Right lobe of liver (tissue), 6 donors: ENCODE measurements at places on chromosomes 11 and 22. TPM values are rescaled to one million over a fixed set of nuclear protein-coding genes. Genes with fewer than 3 reads are reported as not detected.

DDIAS gene
- total RNA-seq, result 1.4 TPM

- no peak overlapping the region for H3K27ac ChIP-seq
- no peak for DNase-seq
- H3K4me3 ChIP-seq, result no peak overlapping the region
- H3K27me3 ChIP-seq, result no peaks in the 10 kb centered on the region
- no peaks in the 10 kb centered on the region for H3K36me3 ChIP-seq
Observed at GRCh38 chr22:46125311-46125710, 25.0 kb upstream of the PPARA start.

DNA sequence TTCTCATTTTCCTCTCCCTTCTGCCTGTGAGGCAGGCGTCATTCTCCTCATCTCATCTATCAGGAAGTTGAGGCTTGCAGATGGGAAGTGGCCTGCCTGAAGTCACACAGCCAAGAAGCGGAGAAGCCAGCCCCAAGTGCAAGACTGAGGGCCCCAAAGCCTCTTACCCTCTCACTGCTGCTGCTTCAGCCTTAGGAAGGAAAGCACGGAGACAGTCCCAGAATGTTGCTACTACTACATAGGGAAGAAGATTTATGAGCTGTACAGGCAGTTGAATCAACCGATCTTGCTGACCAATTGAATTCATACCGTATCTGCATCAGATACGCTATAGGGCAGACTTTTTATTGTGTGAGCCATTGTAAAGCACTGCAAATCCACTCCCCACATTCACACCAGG is 89.0 kb downstream of the CWC15 start:
- no peak overlapping the region for H3K27ac ChIP-seq
- no peak overlapping the region for H3K4me3 ChIP-seq
- no peaks in the 10 kb centered on the region for H3K36me3 ChIP-seq
- H3K4me1 ChIP-seq, result no peaks in the 10 kb centered on the region
- DNase-seq, result no peak

GRCh38 chr22:27970596-27971220 is 51.7 kb upstream of the PITPNB start:
- peaks cover 6% of the 10 kb centered on the region for H3K4me1 ChIP-seq
- H3K36me3 ChIP-seq, result no peaks in the 10 kb centered on the region
- no peak overlapping the region for H3K27ac ChIP-seq
- no peak for DNase-seq
- no peak overlapping the region for H3K4me3 ChIP-seq
